Small intestine (tissue), 16 donors: ENCODE measurements at places on chromosomes 16 and 17.

GRCh38 chr17:29581583-29582253, 7.7 kb downstream of the GIT1 start:
- no peak for DNase-seq

DNA sequence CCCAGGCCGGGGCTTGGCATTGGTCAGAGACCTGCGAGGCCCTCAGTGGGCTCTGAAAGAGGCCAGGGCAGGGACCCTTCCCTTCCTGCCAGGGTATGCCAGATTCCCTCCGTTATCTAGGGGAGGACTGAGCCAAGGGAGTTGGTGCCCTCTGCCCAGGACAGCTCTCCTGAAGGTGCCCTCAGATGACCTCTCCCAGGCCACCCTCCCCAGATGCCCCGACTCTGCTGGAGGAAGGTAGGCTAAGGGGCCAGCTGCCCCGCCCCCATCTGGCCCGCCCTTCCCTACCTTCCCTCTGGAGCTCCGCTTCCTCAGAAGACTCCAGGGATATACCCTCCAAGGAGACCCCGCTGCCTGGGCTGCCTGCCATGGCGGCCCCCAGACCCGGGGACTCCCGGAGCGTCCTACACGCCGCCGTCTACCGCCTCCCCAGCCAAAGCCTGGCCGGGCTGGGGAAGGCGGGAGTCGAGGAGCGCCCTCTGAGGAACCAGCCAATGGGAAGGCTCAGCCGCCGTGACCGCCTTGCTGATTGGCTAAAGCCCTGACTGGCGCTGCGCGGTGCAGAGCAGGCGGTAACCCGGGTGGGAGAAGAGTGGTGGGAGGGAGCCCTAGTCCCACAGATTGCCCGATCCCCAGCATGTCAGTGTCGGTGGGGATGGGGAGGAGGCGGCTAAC, 7.0 kb downstream of the MPP2 start:
- DNase-seq: peak; percentile 89

GRCh38 chr16:46857368-46857945, 26.5 kb upstream of the C16orf87 start:
- peak; percentile 65 for DNase-seq

GRCh38 chr16:57469046-57469445, 6.6 kb downstream of the POLR2C start:
- DNase-seq: no peak

DNA sequence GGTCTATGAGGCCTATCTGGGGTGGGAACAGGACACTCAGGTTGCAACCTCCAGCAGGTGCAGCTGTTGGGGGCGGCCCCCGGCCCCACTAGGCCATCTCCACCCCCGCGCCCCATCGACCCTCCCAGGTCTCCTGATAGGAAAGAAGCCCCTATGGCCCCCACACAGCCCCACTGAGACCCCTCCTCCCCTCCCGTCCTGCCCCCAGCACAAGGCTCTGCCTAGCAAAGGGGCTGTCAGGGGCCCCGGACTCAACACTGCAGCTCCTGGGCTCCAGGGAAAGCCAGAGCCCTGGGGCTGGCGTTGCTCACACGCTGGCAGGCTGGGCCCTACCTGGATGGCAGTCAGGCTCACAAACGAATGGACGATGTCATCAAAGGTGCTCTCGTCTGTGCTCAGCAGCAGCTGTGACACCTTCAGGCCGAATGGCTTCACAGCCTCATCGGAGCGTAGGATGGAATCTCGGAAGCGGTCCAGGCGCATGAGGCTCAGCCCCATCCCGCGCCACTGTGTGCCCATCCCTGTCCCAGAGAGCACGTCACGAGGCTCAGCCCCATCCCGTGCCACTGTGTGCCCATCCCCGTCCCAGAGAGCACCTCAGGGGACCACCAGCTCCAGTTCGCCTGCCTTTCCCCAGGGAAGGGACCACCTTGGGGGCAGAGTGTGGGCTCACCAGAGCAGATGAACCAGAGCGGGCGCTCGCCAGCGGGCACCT, 7.3 kb downstream of the FASN start:
- DNase-seq: no peak

GRCh38 chr17:6639586-6640535, 650 bp downstream of the KIAA0753 start:
- peak; percentile 44 for DNase-seq

DNA sequence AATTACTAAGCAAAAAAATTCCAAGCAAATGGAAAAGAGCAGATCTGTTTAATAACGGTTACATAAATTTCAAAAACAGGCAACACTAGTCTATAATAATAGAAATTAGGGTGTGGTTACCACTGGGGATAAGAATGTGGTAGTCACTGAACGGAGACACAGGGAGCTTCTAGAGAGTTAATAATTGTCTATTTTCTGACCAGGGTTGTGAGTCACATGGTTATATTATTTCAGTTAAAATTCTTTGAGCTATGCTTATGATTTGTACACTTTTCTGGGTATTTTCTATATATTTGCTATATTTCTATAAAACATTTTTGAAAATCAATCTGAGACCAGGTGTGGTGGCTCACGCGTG, 433.9 kb upstream of the MAF start:
- DNase-seq: no peak

- no peak for DNase-seq
Observed at GRCh38 chr17:8869114-8869815, 1.8 kb upstream of the PIK3R6 start.

- DNase-seq: peak; percentile 79
Observed at GRCh38 chr16:53372992-53373871, 61.0 kb upstream of the RBL2 start.

- DNase-seq: peak; percentile 0
Observed at GRCh38 chr16:35745821-35746248, 2286.4 kb downstream of the TP53TG3F start.

GRCh38 chr16:2161911-2162310, 6.3 kb downstream of the TRAF7 start:
- no peak for DNase-seq

DNA sequence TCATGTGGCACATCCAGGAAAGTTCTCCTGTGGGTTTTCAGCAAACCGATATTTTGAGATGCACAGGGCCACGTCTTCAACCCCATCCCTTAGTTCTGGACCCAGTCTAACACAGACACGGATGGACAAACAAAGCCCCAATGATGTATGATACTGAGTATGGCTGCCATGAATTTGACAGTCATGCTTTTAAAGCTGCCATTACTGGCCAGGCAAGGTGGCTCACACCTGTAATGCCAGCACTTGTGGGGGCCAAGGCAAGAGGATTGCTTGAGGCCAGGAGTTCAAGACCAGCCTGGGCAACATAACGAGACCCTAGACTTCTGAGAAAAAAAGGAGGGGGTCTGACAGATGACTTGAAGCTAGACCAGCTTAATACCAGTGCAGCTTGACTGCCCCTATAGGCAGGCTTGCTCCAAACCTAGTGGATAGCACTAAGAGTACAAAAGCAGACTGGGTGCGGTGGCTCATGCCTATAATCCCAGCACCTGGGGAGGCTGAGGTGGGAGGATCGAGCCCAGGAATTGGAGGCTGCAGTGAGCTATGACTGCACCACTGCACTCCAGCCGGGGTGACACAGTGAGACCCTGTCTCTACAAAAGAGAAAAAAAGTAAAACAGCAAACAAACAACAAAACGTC, 10.8 kb upstream of the ZNF629 start:
- no peak for DNase-seq
